ENCODE measurements at places on chromosomes 12 and 14.

DNA sequence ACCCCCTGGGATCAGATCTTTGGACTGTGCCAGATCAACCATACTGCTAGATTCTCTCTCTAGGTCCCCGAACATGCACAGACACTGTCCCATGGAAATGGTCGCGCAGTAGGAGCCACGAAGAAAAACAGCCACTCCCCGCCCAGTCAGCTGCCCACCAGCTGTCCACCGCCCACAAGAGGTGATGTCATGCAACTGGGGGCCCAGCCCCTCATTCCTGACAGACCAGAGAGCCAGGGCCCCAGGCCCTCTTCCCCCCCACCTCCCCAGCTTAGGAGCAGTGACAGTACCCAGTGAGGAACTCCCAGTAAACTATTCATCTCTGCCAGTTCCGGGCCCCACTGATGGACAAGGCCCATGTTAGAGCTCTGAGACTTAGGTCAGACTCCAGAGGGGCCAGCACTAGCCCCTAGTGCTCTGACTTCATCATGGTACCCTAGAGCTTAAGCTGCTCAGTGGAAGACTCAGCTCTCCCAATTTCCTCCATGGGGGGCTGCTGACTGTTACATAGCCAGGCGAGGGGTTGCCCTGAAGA is 3.7 kb upstream of the TAMALIN start:
- DNase-seq, result no peak

DNA sequence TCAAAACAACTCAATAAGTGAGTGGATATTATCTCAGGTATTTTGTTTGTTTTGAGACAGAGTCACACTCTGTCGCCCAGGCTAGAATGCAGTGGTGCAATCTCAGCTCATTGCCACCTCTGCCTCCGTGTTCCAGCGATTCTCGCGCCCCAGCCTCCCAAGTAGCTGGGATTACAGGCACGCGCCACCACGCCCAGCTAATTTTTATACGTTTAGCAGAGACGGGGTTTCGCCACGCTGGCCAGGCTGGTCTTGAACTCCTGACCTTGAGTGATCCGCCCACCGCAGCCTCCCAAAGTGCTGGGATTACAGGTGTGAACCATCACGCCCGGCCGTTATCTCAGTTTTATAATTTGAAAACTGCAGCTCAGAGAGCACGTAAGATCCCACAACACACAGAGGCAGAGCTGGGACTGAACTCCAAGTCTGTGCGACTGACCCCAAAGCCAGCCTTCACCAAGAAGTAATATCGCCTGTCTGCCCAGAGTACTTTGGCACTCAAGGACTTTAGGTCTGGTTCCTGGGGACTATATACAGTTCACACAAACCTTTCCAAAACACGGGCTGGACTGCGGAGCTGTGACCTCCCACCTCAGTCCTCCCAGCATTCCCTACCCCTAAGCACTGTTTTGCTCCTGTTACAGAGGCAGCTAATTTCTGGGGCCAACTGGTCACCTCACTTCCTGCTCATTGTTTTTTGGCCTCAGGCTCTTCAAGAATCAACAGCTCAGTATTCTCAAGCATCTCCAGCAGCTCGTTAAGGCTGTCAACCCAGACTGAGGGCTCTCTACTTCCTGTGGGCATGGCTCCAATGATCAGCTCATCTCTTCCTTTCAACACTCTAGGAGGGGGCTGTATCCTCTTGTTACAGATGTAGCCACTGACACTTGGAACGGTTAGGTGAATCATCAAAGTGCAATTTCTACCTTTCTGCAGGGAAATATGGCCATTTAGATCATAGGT is 22.5 kb downstream of the TESC start:
- no peak for DNase-seq

- DNase-seq, result peak; percentile 43
Observed at GRCh38 chr14:51616724-51617409, 34.8 kb upstream of the FRMD6 start.

DNA sequence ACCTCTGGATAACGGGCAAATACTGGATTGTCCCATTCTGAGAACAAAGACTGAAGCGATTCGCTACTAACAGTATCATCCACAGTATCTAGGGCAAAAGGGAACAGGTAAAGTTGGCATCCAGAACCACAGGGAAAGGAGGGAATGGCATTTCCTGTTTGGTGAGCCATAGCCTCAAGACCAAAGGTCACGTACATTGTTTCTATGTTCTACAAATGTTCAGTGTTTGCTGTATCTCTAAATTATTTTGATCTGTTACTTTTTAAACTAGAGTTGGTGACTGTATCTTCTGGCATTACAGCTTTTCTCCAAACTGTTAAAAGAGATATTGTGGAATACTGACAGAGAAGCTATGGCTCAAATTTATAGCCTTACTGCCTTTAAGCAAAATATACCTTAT is 9.7 kb downstream of the MLH3 start:
- no peak for DNase-seq

- no peak for DNase-seq
Observed at GRCh38 chr14:50530358-50530757, 2.0 kb downstream of the MAP4K5 start.

GRCh38 chr12:130621696-130622298 is 94.3 kb downstream of the RIMBP2 start:
- no peak for DNase-seq

- DNase-seq, result no peak
Observed at GRCh38 chr12:80861641-80862378, 75.9 kb downstream of the LIN7A start.

DNA sequence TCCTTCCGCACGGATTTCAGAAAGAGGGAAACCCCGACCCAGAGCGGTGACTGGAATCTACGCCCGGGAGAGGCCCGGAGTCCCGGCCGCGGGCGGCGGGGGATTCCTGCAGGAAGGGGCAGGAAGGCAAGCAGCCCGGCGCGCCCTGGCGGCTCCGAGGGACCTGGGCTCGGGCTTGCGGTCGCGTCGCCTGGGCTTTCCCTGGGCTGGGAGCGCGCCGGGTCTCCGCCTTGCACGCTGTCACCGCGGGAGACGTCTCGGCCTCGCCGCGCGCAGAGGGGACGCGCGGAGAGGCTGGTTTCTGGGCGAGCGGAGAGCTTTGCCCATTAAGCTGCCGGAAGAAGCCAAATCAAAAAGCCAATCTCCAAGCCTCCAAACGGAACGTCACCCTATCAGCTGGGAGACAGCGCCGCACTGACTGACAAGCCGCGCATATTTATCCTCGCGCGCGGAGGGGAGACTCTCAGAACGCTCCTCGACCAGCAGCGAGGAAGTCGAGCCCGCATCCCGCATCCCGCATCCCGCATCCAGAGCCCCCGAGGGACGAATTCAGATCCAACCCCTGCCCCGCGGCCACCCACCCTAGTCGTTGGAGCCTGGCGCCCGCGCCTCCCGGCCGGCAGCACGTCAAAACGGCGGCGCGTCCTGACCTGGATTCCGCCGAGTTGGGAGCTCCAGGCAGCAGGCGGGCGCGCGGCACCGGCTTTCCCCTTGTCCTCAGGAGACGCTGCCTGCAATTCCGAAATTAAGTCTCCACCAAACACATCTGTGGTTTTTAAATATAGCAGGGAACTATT is at the start of gene SLC8A3:
Gene SLC8A3 (minus strand): TSS at position 293 of the 797 bp plus-strand sequence. CDS start 20,529 bp downstream, outside the sequence.
- DNase-seq, result no peak

- DNase-seq, result no peak
Observed at GRCh38 chr12:72084061-72084460, 145.4 kb downstream of the TPH2 start.

GRCh38 chr12:100576331-100577036 is 3.0 kb downstream of the GAS2L3 start:
- no peak for DNase-seq

GRCh38 chr12:100199347-100200149 is 1.1 kb upstream of the ACTR6 start:
- no peak for DNase-seq

- DNase-seq, result no peak
Observed at GRCh38 chr14:56300495-56300894, 182.3 kb downstream of the PELI2 start.

DNA sequence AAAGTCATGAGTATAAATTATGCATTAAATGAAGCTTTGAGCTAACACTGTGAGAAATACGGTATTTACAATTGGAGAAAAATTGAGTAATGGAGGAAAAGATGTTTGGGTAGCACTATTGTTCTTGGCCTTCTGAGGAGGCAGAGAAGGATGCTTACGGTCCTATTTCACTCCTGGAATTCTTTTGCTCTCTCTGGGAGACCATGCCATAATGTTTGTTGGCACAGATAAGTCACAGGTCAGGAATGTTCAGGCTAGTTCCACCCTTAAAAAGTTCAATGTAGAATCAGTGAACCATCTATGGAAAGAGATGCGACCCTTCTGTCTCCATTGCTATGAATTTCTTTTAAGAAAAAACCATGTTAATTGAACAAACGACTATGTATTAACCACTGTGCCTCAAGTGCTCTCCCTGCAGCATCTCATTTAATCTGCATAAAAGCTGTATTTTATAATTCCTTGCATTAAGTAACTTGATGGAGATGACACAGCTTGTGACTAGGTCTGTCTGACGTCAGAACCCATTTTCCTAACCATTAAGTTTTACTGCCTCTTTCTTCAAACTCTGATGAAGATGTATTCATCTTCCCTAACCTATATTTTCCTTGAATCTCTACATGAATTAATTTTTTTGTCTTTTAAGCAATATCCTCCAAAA is 9.5 kb downstream of the BATF start:
- DNase-seq, result no peak

- DNase-seq, result no peak
Observed at GRCh38 chr12:33253178-33253577, 186.4 kb downstream of the SYT10 start.

GRCh38 chr12:8493084-8493483 is 20.2 kb upstream of the CLEC4D start:
- DNase-seq, result no peak

GRCh38 chr12:9331218-9331626 is 123.0 kb upstream of the PZP start:
- no peak for DNase-seq

GRCh38 chr12:76562130-76562529 is 2.6 kb upstream of the OSBPL8 start:
- no peak for DNase-seq

DNA sequence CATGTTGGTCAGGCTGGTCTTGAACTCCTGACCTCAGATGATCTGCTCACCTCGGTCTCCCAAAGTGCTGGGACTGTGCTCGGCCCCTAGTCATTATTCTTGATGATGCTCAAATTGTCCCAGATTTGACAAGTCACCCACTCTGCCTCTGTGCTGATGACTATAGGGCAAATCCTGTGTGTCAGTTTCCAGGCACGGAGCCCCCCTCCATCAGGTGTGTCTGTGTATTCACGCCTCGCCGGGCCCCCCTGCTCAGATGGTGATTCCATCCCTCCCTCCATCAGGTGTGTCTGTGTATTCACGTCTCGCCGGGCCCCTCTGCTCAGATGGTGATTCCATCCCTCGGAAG is 4.3 kb upstream of the GPR132 start:
- no peak for DNase-seq

- DNase-seq, result no peak
Observed at GRCh38 chr12:76242813-76243550, 105.2 kb downstream of the BBS10 start.

GRCh38 chr12:76199808-76200207 is 115.3 kb upstream of the NAP1L1 start:
- DNase-seq, result no peak

DNA sequence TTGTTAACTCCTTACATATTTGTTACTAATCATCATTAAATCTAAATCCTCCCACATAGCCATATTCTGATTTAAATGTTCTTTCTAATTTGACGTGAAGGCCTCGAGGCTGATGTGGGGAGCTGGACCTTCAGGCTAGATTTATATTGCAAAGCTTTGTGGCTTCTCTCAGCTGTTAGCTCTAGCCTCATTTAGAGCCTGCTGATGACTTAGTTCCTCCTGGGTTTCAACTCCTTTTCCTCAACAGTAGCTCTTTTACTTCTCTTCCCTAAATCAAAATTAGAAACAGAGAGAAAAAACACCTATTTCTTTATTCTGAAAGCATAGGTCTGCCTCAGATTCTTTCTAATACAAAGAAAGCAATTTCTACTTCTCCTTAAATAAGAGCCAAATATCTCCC is 477.5 kb upstream of the CCDC196 start:
- no peak for DNase-seq

- DNase-seq, result no peak
Observed at GRCh38 chr12:5206401-5207175, 162.9 kb downstream of the KCNA5 start.

DNA sequence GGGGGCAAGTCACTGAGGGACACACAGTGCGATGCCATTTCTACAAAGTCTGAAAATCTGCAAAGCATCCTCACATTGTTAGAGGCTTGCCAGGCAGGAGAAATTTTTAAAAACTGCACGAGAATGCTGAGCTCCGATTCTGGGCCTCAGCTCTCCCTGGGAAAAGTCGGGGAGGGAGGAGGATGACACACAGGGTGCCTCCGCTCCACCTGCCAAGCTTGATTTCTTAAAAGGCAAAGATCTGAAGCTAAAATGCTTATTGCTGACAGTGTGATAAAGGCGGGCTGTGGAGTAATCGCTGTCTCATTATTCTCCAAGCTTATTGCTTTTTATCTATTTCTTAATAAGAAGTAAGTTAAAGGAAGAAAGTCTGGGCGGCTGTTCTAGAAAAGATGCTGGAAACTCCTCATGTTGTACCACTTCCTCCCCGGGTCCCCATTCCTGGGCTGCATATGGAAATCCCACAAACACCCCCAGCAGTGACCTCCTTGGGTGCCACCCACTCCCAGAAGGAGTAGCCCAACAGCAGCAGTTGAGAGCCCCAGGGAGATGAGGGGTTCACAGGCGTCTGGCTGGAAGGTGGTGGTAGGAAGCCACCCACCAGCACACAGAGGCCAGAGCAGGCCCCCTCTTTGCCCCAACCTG is 55.0 kb downstream of the CCDC85C start:
- no peak for DNase-seq

DNA sequence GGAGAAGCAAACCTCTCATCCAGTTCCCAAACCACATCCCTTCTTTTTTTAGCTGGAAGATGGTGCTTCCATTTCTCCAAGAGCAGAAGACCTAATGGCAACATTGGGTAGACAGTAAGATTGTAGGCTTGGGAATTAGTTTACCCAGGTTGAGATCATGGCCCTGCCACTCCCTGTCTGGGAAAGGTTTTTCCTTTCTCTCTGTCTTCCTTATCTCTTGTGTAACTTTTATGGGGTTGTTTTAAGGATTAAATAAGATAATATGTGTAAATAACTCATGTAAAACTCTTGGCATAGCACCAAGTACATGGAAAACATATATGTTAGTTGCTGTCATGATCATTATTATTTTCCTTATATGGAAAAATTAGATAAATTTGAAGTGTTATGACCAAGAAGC is 23.2 kb upstream of the PSMA6 start:
- no peak for DNase-seq

GRCh38 chr12:23528316-23528715 is 421.2 kb downstream of the SOX5 start:
- DNase-seq, result no peak

DNA sequence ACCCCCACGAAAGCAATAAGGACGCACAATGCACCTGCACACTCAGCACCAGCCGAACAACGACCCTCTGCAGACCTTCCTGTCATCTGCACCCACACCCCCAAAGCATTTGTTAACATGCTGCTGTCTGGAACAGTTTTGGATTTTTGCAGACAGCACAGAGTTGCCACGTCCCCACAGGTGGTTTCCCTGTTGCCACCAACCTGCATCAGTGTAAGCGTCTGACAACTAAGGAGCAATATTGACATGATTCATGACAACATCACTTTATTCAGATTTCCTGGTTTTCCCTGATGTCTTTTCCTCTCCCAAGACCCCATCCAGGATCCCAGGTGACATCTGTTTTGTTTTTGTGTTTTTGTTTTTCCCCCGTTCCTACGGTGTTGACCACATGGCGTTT is 150.7 kb upstream of the C14orf180 start:
- no peak for DNase-seq

GRCh38 chr12:132537836-132538662 is 48.1 kb downstream of the FBRSL1 start:
- DNase-seq, result no peak

- DNase-seq, result no peak
Observed at GRCh38 chr14:64912261-64912660, 2.0 kb upstream of the CHURC1 start.

All from amniotic stem cell (primary cell).